ENCODE measurements at places on chromosomes 16 and 17.
A peak's percentile ranks its signal among the peaks of the same experiment; 100 is the strongest.

DNA sequence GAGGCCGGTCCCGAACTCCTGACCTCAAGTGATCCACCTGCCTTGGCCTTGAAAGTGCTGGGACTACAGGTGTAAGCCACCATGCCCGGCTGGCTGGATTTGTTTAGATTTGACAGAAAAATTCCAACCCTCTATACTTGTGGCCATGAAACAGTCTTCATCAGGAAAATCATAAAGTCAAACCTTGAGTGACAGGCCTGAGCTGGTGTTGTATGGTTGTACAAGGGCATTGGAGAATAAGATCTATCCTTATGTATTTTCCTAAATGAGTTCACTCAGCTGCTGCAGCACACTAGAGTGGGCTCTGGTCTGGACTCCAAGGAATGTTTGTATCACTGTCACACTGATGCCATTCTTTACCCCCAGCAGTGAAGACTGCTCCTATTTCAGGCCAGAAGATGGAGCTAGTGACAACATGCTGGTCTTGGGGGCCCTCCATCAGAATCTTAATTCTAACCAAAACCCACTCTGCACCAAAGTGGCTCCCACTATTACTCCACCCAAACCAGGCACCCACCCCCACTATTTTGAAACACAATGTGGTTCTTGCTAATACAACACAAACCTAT, 27.4 kb downstream of the SNX11 start:
- no peak for DNase-seq

- no peak for DNase-seq
Measured at GRCh38 chr17:56826611-56827414, 6.9 kb downstream of the C17orf67 start.

DNA sequence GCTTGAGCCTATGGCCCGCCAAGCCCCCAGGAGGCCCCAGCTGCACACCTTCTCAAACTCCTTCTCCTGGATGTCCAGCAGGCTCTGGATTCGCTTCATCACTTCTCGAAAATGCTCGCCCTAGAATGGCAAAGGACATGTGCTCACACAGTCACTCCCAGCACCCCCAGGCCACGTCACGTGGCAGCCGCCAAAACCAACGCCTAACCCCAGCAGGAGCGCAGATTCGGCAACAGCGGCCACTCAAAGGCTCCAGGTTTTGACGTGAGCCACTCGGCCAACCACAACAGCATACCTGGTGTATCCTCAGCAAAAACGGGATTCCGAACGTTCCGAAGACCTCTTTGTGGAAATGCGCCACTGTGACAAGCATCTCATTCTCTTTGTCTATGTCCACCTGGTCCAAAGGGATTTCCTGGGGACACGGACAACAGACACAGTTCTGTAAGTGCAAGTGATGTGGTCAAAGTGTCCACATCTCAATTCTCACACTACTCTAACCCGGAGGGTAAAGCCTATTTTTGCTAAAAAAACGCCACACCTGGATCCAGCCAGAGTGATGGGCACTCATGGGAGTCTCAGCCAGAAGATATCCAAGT, 12.7 kb downstream of the LITAFD start:
- no peak for DNase-seq

- peak; percentile 88 for DNase-seq
Measured at GRCh38 chr16:2838928-2839327, 8.8 kb downstream of the ZG16B start.

DNA sequence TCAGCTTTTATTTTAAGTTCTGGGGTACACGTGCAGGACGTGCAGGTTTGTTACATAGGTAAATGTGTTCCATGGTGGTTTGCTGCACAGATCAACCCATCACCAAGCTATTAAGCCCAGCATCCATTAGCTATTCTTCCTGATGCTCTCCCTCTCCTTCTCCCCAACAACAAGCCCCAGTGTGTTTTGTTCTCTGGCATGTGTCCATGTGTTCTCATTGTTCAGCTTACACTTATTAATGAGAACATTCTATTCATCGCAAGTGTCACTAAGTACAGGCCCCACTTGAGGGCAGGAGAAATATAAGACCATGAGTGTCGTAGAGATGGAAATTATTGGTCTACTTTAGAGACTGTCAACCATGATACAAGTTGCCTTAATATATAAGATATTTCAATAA, 615.1 kb downstream of the CDH8 start:
- no peak for DNase-seq

- DNase-seq, result no peak
Measured at GRCh38 chr17:73647301-73647695, 3.1 kb upstream of the SDK2 start.

DNA sequence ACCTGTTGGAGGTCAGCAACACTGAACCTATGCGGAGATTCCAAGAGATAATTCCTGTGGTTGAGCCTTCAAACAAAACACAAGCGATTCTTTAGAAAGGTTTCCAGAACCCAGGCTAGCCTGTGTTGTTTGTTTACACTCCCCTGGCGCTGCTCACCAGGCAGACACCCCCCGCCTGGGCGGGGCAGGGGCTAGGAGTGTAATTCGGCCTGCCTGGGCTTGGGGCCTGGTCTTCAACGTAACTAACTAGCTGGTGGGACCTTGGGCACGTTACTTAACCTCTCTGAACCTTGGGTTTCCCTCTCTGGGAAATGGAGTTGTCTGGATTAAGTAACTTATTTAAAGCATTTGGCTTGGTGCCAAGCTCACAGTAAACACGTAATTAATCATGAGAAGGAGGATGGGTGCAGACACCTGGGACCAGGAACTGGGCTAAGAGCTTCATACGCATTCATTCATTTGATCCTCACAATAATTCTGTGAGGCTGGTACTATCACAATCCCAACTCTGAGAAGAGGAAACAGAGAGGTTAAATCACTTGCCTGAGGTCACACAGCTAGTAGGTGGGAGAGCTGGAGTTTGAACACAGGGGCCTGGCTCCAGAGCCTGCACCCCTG, 7.6 kb upstream of the ARHGAP27 start:
- DNase-seq, result peak; percentile 59

GRCh38 chr17:46031440-46031839, 32.4 kb downstream of the STH start:
- no peak for DNase-seq

DNA sequence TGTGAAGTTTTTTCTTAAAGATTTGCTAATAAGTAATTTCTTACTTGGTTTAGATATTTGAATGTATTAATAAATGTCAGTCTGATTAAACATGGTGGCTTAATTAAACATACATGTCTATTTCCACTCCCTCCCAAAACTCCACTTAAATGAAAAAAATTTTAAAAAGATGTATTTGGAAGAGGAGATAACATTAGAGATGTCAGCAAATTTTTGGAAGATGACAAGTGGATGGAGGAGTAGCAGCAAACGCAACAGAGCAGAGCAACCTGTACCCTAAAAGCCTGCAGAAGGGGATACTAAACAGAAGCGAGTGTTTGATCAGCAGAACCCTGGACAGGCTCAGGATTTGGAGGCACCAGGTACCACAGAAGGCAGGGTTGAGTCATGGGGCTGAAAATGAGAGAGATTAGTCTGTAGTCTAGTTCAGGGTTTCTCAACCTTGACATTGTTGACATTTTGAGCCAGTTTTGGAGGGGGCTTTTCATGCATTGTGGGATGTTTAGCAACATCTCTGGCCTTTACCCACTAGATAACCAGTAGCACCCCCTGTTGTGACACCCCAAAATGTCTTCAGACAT, 17.8 kb downstream of the LUC7L3 start:
- DNase-seq, result no peak

DNA sequence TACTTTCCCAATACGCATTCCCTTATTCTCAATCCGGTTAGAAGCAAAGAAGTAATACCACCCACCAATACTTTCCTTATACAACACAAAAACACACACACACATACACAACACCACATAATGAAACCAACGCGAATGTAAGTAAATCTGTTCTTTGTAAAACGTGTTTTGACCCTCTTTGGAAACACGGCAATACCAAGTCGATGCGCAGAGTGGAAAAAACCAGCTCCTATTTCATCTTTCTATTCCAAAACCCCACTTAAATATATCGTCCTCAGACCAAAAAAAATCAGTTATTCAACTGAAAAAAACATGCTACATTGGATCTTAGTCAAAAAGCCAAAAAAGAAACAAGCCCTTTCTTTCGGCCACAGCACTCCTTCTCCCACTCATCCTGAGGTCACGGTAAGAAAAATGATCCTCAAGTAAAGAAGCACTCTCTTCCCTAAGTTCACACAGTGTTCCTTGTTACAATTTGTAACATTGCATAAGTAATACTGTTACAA, 31.0 kb upstream of the ARL4D start:
- DNase-seq, result peak; percentile 90

- DNase-seq, result peak; percentile 97
Measured at GRCh38 chr17:75036643-75037268, 10.0 kb downstream of the ATP5PD start.

DNA sequence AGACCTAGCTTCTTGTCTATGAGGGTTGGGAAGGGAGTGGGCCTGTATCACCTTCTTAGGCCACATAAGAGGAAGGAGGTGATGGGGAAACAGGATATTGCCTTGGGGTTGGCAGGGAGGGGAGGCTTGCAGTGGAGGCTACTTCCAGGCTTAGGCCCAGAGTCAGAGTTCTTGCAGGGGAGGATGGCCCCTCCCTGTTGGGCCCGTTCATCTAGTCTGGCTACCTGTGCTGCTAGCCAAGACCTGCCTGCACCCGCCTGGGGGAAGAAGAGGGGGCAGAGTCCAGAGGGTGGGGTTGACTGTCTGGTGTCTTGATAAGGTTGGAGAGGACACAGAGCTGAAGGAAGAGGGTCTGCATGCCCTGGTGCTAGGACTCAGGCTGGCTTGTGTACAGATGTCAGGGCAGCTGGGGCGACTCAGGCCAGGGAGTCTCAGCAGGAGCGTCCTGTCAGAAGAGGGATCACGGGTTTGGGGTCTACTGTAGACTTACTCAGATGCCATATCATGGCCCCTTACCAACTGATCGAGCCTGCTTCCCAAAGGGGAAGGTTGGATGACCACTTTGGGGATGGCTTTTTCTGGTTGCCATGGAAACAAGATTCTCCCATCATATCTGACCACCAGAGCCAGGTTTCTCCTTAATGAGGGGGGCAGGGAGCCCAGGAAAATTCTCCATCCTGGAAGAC, 5.3 kb downstream of the KDM6B start:
- no peak for DNase-seq

DNA sequence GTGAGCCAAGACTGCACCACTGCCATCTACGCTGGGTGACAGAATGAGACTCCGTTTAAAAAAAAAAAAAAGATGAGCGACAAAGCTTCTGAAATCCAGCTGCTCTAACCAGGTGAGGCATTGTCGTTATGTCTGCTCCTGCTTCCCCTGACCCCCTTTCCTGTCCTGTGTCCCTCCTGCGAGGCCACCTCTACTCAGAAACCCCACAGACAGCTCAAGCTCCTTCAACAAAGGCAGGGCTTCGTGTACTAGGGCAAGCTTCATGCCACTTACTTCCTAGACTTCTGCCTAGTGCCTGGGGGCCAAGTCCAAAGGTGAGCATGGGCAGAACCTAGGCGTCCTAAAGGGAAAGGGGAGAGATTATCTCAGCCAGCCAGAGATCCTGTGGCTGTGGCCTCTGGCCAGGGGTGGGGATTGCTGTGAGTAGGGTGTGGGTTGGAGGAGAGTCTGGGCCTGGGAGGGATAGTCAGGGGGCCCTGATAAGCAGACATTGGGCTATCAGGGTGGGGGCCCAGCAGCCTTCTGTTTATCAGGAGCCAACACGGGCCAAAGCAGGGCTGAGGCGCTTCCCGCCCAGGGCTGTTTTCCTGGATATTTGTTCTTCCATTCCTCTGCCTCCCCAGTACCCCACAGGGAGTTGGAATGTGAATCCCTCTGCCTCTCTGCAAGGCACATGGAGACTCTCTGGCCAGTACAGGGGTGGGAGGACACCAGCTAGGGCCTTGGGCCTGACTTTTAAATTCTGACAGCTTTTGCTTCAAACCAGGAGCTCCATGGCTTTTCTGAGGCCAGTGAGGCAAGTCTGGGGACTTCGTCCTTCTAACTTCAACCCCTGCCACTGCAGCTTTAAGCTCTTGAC, 10.4 kb downstream of the ERAL1 start:
- no peak for DNase-seq

GRCh38 chr16:52470585-52470984, 76.4 kb downstream of the TOX3 start:
- DNase-seq, result no peak

DNA sequence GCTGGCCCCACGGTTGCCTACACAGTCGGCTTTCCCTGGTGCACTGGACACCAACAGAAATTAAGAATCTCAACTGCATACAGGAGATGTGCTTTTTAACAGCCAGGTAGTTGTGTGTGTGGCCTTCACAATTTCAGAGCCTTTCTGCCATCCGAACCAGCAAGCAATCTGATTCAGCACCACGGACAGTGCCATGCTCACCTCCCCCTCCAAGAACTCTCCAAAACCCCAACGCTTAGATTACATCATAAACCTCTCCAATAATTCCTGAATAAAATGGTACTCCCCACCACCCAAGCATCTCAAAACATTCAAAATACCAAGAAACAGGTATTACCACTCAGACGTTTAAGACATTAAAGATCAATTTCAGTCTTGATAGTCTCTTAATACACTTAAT, 31.8 kb downstream of the USP7 start:
- DNase-seq, result peak; percentile 47

DNA sequence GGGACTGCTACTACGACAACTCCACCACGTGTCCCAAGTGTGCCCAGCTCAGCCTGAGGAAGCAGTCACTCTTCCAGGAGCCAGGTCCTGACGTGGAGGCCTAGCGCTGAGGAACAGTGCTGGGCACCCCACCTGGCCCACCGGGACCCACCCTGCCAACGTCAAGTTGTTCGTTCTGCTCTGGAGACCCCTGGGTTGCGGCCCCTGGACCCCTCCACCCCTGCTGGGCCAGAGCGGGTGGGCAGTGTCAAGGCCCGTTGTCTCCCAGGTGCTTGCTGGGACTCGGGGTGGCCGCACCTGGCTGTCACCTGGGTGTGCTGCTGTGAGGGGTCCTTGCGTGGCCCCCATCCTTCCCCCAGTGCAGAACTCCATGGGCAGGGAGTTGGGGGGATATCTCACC, 34.4 kb downstream of the CDRT15L2 start:
- DNase-seq, result no peak

DNA sequence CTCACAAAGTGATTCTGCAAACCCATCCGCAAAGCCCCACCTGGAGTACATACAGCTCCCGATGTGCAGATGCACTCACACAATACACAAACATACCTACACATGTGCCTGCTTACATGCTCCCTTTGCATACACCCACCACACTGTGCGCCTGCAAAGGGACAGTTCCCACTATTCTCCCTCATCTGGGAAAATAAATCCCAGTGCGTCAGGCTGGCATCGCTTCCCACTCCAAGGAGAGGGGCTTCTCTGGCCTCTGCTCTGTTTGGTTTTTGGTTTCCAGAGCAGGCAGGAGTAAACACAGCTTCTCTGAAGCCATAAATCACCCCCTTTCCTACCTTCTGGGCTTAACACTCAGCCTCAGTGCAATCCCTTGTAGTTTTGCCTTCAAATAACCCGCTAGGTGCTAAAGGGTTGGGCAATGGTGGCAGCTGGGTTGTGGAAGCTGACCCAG, 14.7 kb downstream of the HOXB4 start:
- DNase-seq, result no peak

DNA sequence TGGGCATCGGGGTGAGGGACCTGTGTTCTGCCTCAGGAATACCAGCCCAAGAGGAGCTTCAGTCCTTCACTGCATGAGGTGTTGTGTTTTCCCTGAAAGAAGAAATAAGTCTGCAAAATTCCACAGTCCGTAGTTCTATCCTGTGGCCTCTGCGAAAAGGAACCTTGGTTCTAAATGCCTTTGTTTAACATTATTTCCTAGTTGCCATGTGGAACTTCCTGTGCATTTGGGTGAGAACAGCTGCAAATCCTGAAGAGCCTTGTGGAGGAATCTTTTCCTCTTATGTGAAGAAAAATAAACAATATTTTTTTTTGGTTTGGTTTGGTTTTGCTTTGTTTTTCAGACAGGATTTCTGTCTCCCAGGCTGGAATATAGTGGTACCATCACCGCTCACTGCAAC, 9.8 kb downstream of the PSKH1 start:
- no peak for DNase-seq
